ENCODE measurements at places on chromosomes 3 and 15.
A peak's percentile ranks its signal among the peaks of the same experiment; 100 is the strongest.

GRCh38 chr3:170037463-170038433 is at the start of gene GPR160:
GPR160 (plus strand) TSS chr3:170037995; CDS start chr3:170083973, 45,978 bp downstream.
- peak; percentile 86 for DNase-seq

DNA sequence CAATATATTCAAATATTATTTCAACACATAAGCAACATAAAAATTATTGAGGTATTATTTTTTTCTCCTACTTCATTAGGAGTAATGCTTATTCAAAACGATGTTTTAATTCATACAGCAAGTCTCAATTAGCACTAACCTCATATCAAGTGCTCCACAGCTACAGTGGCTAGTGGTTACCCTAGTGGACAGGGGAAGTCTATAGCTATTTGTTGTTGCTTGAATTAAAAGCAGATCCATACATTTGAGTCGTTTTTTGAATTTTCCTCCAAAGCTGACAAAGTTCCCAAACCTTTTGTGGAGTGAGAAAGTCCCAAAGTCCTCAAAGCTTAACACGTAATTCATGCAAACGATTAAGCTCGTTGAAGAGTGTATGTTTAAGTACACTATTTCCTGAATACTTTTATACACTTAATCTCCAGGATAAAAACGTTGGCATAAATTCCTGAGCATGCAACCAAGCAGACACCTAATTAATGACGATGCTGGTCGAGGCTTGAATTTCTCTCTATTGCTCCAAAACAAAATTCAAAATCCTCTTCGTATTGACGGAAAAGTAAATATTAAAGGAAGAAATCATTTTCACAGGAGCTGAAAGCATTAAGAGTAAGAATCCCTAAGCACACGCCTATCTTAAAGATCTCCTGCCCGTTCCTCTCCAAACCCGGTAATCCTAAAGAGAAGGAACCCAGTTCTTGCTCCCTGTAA is 985 bp downstream of the VPS13C start:
- DNase-seq: no peak

GRCh38 chr3:156519758-156520162 is 35.2 kb downstream of the SSR3 start:
- DNase-seq: no peak

DNA sequence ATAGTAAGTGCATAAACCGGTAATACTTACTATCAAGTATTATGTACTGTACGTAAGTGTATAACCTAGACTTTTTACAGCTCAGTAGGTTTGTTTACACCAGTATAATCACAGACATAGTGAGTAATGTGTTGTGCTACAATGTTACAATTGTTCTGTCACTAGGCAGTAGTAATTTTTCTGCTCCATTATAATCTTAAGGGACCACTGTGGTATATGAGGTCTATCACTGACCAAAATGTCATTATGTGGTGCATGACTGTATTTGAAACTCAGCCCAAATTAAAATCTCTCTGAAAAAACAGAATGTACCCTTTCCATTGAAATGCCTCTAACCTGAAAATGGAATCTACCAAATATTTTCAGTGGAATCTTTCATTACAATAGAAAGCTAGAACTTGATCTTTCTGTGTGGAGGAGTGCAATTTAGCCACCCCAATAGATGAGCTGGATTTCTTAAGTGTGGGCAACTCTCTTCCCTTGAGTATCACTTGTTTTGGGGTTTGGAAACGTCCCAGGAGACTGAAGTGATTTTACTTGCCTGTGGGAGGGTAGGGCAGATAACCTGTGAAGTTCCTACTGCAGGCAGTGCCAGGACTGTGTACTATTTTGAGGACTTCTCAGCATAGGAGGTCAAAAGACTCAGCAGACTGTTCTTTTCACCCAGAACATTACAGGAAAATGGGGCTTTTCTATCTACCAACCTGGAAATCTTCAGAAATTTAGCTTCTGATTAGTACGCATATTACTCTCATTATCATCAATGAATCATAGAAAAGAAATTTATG is 50.9 kb downstream of the FAM98B start:
- DNase-seq: no peak

GRCh38 chr3:124676236-124676635 is 54.0 kb upstream of the UMPS start:
- DNase-seq: no peak

- peak; percentile 67 for DNase-seq
Observed at GRCh38 chr15:66673410-66674322, 28.4 kb upstream of the SMAD6 start.

- no peak for DNase-seq
Observed at GRCh38 chr3:8555113-8555661, 53.6 kb downstream of the LMCD1 start.

GRCh38 chr15:64836023-64836536 is 5.6 kb upstream of the PLEKHO2 start:
- DNase-seq: no peak

- DNase-seq: no peak
Observed at GRCh38 chr15:99305761-99306505, 54.7 kb downstream of the LRRC28 start.

- DNase-seq: no peak
Observed at GRCh38 chr3:171954690-171955383, 84.5 kb upstream of the FNDC3B start.

DNA sequence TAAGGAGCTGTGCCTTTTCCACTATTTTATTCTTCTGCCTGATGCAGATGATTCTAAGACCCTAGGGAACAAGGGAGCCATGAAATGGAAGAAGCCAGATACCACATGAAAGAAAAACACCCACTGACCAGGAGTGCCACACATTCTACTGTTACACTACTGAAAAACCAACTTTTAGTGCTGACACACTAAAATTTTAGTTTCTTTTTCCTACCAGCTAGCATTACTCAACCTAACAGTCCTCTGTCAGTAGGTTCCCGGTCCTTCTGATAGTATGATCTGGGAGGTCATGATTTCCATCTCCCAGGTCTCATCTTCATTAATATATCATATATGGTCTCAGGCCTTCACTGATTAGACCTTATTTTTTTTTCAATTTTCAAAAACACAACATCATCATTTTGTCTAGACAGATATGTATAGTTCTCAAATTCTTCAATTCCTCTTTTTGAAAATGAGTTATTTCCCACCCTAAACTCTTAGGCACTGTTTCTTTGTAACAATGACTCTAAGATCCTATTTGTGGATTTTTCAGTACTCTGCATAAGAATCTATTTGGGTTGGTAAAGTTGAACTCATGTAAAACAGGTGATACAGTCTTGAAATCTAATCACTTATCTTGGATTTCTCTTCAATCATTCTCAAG is 321.8 kb downstream of the CTNNB1 start:
- no peak for DNase-seq
